Activated CD8-positive, alpha-beta T cell treated with anti-CD3 and anti-CD28 coated beads for 36 hours (primary cell): ENCODE measurements at places on chromosomes 7 and 10. TPM values are rescaled to one million over a fixed set of nuclear protein-coding genes. Genes with fewer than 3 reads are reported as not detected.

Gene PGAM2
- total RNA-seq: 0.49 TPM

Gene NUTM2E
- total RNA-seq: 0.23 TPM

Gene ZNF503
- 0.31 TPM for total RNA-seq

Gene MARVELD1
- 2.3 TPM for total RNA-seq

DNA sequence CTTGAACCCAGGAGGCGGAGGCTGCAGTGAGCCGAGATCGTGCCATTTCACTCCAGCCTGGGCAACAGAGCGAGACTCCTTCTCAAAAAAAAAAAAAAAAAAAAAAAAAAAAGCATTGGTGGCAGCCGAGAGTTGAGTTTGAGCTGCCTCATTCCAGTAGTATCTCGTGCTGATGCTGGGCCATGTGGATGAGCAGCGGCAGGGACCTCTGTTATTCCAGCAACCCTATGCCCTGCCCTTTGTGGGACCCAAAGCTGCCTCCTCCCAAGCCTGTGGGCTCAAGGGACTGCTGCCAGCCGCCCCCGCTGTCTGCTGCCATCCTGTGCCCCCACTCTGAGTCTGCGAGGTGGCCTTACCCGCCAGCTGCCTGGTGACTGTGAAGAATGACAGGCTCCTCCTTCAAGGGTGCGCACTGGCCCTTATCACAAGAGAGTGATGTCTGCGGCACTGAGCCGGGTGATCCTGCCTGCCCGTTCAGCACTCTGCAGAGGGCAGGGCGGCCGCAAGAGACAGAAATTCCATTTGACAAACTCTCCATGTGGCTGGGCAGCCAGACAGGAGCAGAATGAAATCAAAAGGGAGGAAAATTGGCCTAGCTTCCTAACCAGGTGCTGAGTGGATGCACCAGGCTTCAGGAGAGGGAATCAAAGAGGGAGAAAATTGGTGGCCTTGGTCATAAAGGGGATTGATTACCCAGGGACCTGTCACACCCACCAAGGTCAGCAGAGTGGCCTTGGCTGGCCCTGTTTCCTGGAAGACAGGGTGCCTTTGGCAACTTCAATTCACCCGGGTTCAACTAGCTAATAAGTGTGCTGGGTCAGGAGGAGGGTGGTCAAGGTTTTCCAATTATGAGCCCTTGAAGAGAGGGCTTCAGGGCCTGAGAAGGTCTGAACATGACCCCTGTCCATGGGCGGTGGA, 65.3 kb upstream of the ZMIZ1 start:
- DNase-seq: no peak

DNA sequence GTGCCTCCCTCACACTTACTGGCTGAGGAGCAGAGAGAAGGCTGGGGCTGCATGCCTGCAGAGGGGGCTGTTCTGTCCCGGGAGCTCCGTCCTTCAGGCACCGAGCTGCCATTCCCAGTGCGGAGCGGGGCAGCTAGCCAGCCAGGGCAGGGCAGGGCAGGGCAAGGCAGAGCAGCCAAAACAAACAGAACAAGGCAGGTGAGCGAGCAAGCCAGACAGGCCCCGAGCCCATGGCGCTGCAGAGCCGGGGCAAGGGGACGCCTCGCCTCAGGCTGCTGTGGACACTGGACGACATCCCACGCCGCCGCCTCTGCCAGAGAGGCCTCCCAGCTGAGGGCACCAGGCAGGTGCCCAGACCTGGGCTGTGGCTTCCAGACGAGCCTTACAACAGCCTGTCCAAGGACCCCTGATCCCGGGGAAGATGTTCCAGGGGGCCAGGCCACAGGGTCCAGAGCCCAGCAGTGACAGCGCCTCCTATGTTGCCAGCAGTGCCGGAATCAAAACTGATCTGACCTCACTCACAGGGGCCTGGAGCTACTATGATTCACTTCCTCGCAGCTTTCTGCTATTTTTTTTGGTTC, 8.2 kb upstream of the NDST2 start:
- DNase-seq: no peak

- no peak for DNase-seq
These were observed 176.3 kb downstream of the GRID1 start for GRCh38 chr10:86190291-86190690.

- no peak for DNase-seq
These were observed 11.3 kb downstream of the NPTX2 start for GRCh38 chr7:98628418-98628817.
